ENCODE measurements at places on chromosomes 2 and 18.

- no peak for DNase-seq
Observed at GRCh38 chr18:44731530-44732237, 51.0 kb downstream of the SETBP1 start.

GRCh38 chr2:40680547-40680946 lies 228.7 kb upstream of the SLC8A1 start:
- no peak for DNase-seq

- no peak for DNase-seq
Observed at GRCh38 chr2:86107031-86107430, 996 bp downstream of the PTCD3 start.

GRCh38 chr18:34038086-34038485 lies 186.6 kb downstream of the NOL4 start:
- DNase-seq = no peak

- DNase-seq = no peak
Observed at GRCh38 chr2:205850611-205851010, 168.3 kb downstream of the NRP2 start.

DNA sequence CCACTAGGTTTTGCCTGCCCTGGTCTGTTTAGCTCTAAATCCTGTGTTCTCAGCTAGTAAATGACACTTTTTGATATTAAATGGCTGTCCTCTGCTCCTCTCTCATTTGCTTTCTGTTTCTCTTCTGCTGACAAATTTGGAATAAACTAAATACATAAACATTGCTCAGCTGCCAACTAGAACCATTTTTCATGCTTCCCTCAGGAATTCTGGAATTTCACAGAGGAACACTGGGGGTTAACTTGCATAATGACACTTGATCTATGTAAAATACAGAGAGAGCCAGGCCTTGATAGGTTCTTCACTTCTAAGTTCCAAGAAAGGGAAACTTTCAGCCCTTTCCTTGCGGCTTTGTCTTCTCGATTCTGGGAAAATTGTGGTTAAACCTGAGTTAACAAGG lies 450.6 kb upstream of the ST6GAL2 start:
- no peak for DNase-seq

GRCh38 chr2:199485732-199486335 lies 28.1 kb upstream of the SATB2 start:
- no peak for DNase-seq

DNA sequence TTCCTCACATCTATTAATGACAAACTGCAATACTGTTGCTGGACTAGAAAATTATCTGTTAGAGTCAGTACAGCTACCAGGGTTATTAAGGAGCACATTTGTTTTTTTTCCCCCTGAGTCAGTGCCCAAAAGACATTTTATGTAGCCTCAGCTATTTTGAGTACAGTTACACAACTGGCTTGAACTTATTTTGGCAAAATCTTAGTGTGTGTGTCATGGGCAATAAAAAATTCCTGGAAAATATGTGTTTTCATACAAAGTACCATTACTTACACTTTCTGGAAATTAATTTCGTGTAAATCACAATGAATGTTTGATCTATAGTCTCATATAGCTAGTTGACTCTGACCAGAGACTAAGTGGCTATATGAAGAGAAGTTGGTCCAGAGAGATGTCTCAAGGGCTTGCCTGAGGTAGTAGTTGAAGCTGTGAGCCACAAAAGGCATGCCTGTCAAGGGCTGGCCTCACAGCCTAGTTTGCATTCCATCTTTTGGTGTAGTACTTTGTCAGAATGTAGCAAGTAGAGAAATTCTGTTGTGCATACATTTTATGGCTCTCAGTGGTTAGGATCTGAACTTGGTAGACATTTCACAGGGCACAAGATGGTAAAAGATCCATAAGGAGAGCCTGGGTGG lies 283.4 kb downstream of the MTX2 start:
- DNase-seq = no peak

DNA sequence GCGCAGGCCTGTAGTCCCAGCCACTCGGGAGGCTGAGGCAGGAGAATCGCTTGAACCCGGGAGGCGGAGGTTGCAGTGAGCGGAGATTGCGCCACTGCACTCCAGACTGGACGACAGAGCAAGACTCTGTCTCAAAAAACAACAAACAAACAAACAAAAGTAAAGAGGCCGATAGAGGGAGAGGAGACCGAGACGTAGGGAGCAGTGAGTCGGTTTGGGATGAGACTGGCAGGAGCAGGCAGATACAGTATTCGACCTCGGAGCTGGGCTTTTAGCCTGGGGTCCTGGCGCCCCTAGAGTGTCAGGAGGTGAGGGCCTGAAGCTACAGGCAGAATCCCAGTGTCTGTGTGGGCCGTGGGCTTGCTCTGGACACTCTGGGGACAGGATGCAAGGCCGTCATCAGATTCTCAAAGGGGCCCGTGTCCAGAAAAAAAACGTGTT lies 51.2 kb downstream of the SLC4A1AP start:
- no peak for DNase-seq

DNA sequence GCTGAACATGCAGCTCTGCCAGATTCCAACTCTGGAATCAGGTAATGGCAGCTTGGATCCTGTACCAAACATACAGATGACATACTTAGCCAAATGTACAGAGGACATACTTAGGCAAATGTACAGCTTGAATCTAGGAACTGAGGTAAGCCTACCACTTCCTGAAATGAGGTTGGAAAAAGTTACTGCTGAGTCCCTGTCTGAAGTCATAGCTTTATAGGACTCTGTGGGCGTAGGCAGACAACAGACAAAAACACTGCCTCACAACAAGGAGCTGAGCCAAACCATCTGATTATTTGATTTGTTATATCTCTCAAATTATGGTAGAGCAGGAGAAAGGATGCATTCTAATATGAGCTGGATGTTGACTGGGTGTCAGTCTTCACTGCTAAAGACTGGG lies 290.2 kb upstream of the TCF4 start:
- DNase-seq = no peak

Data from stimulated activated CD4-positive, alpha-beta T cell treated with anti-CD3 and anti-CD28 coated beads, TNF-alpha, amount 100 ng/mL, for 1 hour (primary cell).